Hypothalamus (tissue), 51 donors: ENCODE measurements at places on chromosomes 7 and 10.

- DNase-seq, result no peak
Observed at GRCh38 chr10:36283827-36284226, 641.7 kb upstream of the FZD8 start.

DNA sequence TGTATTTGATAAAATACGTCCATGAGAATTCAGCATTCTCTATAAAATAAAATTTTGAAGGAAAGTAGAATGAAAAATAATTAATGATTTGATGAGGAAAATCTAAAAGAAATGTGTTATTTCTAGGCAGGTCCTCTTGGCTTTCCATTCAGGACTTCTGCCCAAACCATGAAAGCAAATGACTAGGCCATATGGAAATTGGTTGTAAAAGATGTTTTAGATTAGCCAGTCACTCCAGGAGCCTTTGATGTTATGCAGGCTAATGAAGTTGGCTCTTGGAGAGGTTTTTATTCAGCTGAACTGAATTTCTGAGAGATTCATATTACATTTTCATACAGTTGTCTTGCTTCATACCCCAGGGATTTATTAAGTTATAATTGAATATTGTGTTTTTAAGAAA is 452.8 kb downstream of the SDK1 start:
- no peak for DNase-seq

- no peak for DNase-seq
Observed at GRCh38 chr7:12287901-12288300, 76.8 kb downstream of the TMEM106B start.

DNA sequence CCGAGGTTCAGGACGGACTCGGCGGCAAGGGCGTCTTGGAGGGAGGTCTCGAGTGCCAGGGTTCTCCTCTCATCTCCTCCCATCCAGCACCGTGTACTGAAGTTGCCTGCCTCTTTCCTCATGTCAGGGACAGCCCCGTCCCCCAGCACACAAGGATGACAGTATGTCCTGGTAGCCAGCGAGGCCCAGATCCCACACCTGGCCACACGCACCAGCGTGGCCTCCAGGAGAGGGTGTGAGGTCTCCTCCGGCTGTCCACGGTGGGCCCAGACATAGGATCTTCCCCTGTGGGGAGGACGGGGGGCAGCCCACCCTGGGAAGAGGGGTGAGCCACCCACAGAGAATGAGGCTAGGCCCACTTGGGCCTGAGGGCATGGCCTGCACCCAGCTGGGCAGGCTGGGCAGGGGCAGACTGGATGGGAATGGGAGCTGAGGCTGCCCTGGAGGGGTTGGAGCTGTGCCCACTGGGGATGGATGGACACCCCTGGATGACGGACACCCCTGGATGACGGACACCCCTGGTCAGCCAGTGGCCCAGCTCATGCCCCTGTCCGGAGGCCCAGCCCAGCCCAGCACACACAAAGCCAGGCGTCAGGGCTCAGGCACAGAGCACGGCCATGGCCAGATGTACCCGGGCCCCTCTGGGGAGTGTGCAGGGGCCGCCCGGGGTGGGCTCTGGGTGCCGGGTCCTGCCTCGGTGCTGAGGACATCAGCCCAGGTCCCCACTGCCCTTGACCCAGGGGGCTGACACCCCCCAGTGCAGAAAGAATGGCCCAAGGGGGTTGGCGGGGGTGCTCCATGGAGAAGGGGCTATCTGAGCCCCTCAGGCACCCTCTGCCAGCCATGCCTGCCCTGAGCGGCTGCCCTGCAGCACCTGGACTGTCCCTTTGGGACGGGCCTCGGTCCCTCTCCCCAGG is 30.9 kb upstream of the CFAP46 start:
- DNase-seq, result no peak

- DNase-seq, result no peak
Observed at GRCh38 chr7:159086301-159086925, 58.3 kb downstream of the VIPR2 start.

- DNase-seq, result no peak
Observed at GRCh38 chr7:120169996-120170783, 102.8 kb upstream of the KCND2 start.

- DNase-seq, result no peak
Observed at GRCh38 chr10:2985729-2986232, 81.6 kb upstream of the PFKP start.

DNA sequence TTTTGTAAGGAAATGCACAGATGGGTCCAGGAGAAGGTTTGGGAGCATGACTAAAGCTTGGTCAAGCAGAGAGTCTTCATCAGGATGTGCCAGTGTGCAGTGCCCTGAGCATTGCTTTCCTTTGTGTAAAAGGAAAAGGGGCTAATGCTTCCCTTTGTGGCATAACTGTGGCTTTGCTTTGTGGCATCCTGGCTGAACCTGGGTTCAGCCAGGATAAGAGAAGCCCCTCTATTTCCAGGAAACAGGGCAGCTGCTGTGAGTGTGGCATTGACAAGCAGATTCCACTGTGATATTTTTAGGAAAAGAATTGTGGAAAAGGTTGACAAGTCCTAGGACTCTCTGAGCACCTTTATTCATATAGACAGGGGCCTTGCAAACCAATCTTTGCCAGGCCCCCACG is 193.4 kb upstream of the CXCL12 start:
- DNase-seq, result no peak

- no peak for DNase-seq
Observed at GRCh38 chr10:61842755-61843497, 58.6 kb upstream of the ARID5B start.

GRCh38 chr7:90563286-90563685 is 32.8 kb upstream of the CDK14 start:
- no peak for DNase-seq

DNA sequence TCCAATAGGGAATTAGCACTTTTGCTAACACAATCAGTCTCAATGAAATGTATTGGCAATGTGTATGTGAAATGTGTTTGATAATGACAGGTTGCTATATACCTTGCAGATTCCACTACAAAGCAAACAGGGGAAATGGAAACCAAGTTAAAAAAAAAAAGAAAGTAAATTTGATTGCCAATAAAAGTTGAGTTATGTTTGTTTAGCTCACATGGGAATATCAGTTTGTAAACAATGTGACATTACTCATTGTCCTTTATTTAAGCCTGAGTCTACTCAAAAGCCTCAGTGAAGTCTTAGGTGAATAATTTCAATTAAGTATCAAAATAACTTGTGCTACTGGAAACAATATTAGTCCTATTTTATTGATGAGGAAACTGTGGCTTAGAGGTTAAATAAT is 285.2 kb downstream of the CACNA2D1 start:
- DNase-seq, result no peak

DNA sequence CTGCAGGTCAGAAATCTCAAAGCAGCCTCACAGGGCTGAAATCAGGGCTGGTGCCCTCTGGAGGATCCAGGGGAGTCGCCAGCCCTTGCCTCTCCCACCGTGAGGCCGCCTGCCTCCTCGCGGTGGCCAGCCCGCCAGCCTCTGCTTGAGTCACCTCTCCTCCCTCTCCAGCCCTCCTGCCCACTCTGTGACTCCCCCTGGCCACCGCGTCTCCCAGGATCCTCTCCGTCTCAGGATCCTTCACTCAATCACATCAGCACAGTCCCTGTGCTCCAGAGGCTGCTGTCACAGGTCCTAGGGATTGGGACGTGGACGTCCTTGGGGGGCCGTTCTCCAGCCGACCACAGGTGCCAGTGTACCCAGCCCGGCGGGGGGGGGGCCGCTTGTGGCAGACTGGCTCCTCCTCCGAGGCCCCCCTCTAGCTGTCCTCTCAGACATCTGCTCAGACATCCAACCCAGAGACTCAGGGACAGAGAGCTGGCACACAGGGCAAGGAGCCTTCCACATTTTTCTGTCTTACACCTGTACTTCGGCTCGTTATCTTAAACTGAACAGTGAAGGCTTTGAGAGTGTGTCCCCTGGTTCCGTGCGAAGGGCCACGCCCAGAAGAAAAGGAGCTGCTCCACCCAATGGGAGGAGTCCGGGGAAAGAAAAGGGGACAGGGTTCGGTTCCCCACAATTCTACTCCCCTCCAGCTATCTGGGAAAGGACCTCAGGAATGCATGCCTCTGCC is 9.4 kb upstream of the PPP2R2D start:
- no peak for DNase-seq

GRCh38 chr10:128779416-128779815 is 653.2 kb upstream of the MKI67 start:
- no peak for DNase-seq

GRCh38 chr10:623477-624311 is 65.8 kb downstream of the DIP2C start:
- no peak for DNase-seq

GRCh38 chr7:28630350-28630749 is 218.0 kb downstream of the CREB5 start:
- DNase-seq, result no peak

GRCh38 chr10:50619882-50620281 is 3.9 kb downstream of the SGMS1 start:
- DNase-seq, result peak; percentile 25

GRCh38 chr10:58660575-58661255 is 148.0 kb downstream of the BICC1 start:
- DNase-seq, result no peak

DNA sequence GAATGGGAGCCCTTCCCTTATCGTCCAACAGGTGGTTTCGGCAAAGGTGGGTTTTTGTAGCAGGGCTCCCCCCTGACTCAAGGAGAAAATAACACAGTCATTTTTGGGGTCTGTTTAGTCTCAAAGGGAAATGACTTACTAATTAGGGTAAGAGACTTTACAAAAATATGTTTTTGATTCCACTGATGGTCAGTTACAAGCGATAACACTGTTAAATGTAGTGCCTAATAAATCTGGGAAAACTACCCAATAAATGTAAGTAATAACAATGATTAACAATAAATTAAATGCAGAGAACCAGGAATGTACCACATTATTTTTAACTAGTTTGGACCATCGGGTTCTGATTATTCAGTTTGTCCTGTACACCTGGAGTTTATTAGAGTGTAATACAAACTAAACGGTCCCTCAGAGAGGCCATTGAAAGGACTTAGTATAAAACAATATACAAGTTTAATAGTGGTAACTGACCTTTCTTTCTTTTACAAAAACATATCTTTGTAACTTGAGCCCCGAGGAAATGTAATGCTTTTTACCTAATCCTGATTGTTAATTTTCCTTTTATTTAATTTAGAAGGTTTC is 216.2 kb upstream of the HABP2 start:
- DNase-seq, result no peak

GRCh38 chr10:45302573-45302972 is 12.8 kb downstream of the OR13A1 start:
- DNase-seq, result no peak

GRCh38 chr7:91266067-91266688 is 1.9 kb downstream of the FZD1 start:
- no peak for DNase-seq

GRCh38 chr10:62732841-62733653 is 71.5 kb upstream of the ADO start:
- no peak for DNase-seq

DNA sequence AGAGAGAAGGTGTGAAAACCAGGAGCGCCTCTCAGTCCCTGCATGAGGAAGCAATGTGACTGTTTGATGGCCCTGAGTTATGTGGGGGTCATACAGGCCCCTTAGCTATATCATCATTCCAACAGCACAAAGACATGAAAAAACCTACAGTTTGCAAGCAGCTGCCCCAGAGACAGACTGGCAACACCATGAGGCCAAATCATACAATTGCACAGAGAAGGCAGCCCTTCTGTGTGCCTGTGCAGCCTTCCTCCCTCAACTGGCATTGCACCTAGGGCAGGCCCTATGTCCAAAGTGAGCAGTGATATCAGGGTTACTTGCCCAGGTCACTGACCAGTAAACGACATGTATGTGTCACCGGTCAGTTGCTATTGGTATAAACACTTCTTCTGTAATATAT is 41.6 kb downstream of the GPRIN2 start:
- no peak for DNase-seq

DNA sequence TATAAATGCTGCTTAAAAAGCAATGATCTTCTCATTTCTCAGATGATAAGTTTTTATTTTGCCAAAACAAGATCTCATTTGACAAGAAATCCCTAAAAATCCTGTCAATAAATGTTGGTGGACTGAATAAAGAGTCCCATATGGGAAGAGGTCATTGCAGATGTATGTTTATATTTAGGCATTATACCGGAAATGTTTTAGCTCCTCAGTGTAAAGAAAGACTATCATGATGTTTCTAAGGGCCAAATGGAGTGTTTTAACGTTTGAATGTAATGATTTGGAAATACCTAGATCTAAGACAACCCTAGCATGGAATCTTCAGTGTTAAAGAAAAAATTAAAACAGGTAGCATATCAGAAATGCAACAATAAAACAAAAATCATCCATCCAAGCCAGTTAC is 457.8 kb upstream of the NFE2L3 start:
- no peak for DNase-seq

- DNase-seq, result no peak
Observed at GRCh38 chr10:5497948-5498730, 1.2 kb downstream of the CALML5 start.

GRCh38 chr7:101077303-101078086 is 7.8 kb upstream of the TRIM56 start:
- DNase-seq, result peak; percentile 74

GRCh38 chr7:1413936-1414639 is 45.2 kb downstream of the MICALL2 start:
- DNase-seq, result no peak

DNA sequence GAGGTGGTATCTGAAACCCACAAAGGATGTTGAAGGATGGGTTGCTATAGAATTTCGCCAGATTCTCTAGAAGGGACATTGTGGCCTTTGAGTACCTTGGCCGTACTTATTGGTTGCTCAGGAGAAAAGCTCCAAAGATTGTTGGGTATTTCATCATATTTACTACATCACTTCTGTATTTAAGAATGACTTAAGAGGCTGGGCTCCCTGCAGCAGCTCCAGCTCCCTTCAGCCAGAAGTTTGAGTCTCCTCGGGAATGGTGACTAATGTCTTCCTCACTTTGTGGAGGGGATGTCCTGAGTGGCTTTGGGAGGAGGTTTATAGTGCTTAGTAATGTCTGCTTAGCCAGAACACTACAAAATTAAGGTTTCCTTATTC is 18.1 kb downstream of the MINDY4 start:
- DNase-seq, result no peak
